Natural killer cell (primary cell): ENCODE measurements at places on chromosomes 13 and 19.
A peak's percentile ranks its signal among the peaks of the same experiment; 100 is the strongest.

GRCh38 chr19:15922021-15922420 lies 12.3 kb downstream of the CYP4F11 start:
- DNase-seq: no peak

GRCh38 chr13:23411706-23412105 lies 21.8 kb downstream of the SACS start:
- no peak for DNase-seq

DNA sequence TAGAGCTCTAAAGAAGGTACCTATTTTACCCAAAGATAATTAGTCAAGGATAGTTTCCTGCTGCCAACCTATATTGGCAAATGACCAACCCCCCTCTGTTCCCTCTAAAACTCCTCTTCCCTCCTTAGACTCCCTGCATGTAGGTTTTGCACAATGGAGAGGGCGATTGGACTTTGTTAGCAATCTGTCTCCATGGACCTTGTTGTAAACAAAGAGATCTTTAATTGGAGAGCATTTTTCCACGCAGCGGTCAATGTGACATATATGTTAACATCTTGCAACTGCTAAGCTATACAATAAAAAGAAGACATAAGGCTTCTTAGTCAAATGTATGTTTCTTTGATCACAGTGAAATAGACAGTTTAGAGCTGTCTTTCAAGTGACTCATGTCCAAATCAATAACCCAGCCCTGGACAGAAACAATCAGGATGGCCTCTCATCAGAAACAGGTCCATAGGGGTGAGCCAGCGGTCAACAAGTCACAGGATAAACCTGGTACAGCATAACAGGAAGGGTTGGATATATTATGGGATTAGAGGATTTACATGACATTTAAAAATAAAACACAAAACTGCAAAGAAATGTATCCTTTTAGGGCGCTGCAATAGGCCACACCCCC lies 69.7 kb upstream of the UBL3 start:
- no peak for DNase-seq

- DNase-seq: no peak
Observed at GRCh38 chr13:67318398-67318797, 88.3 kb upstream of the PCDH9 start.

GRCh38 chr13:48816700-48817099 lies 159.0 kb upstream of the FNDC3A start:
- DNase-seq: no peak

DNA sequence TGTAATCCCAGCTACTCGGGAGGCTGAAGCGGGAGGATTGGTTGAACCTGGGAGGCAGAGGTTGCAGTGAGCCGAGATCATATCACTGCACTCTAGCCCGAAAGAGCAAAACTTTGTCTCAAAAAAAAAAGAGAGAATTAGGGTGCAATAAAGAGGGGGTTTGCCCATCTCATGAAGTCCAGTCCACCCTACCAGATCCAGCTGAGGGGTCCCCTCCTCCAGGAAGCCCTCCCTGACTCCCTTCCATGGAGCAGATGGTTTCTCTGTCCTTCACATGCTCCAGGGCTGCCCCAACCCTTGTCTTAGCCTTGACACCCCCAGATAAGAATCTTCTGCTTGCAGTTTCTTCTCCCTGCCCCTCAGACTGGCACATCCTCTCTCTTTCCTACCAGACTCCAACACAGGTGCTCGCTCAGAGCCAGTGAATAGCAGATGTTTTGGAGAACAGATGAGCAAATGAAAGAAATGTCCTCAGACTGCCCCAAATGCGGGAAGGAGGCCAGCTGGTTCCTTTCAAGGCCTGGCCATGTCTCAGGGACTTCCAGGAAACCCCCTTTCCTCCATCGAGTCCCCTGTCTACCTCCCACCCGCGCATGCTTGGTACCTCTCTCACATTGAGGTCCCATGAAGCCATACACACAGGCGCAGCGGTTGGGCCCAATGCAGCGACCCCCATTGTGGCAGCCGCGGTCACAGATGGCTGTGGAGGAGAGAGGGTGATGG lies 5.0 kb downstream of the FBN3 start:
- DNase-seq: no peak

- peak; percentile 56 for DNase-seq
Observed at GRCh38 chr19:17075864-17076542, 426 bp downstream of the MYO9B start.

GRCh38 chr19:52584736-52585440 lies 14.8 kb downstream of the ZNF701 start:
- no peak for DNase-seq

- DNase-seq: no peak
Observed at GRCh38 chr13:81686877-81687276, 1346.0 kb upstream of the SPRY2 start.

DNA sequence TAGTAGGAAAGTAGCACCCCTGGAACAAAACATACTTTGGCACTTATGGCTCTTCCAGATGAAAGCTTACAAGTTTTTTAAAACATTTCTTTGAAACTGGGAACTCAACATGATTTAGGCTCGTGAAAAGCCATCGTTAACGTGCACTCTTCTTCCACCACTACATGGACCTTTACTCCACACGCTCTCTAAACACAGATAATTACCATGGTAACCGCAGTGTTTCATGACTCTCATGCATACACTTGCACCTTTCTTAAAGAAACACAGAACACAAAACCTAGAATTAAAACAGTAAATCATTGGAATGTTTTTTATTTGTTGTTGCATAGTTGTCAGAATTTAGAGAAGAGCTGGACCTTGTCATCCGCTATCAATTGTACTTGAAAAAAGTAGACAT lies 154.3 kb downstream of the FGF9 start:
- no peak for DNase-seq

- no peak for DNase-seq
Observed at GRCh38 chr13:25171517-25172302, at the start of gene AMER2. Gene AMER2, minus strand, starts transcription at chr13:25172288. Its CDS starts 669 bp downstream, at chr13:25171619.
